ENCODE measurements at places on chromosomes 12 and 14.

DNA sequence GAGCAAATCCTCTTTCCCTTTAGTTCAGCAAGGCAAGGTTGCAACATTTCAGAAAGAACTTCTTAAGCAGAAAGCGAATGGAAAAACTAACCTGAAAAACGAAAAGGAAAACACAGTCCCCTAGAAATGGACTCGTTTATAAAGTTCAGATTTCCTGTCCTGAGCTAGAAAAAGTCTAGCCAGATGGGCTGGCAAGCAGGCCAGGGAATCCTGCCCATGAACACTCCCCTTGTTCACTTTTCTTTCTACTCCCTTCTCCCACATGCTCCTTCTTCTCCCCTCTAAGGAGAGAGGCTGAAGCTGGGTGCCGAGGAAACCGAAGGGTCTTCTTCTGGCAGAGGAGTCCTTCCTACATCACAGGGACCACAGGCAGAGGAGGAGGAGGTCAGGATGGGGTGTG lies 27.1 kb downstream of the LTBP2 start:
- no peak for DNase-seq

DNA sequence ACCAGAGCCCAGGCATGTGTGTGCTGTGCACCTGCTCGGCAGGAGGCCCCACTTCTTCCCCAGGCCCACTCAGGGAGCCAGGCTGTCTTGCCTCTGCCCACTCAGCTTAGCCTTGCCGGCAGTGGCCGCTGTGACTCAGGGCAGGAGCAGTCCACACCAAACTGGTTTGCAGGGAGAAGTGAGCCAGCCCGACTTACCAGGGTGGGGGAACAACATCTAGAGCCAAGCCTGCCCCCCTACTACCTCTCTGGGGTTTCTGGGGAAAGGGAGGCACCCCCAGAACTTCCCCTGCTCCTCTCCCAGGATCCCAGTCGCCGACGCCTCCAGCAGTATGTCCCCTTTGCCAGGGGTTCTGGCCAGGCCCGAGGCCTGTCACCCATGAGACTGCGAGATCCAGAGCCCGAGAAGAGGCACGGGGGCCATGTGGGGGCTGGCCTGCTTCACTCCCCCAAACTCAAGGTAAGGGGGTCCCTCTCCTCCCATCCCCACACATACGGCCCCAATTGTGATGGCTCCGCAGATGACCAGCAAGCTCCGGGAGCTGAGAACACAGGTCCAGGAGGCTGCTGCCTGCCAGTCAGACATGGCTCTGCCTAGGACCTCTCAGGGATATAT lies 3.0 kb downstream of the PLEKHG6 start:
- DNase-seq = no peak

- DNase-seq = no peak
Observed at GRCh38 chr12:105228966-105229365, 7.0 kb downstream of the APPL2 start.

GRCh38 chr12:93638095-93638494 lies 39.1 kb upstream of the CRADD start:
- DNase-seq = no peak

DNA sequence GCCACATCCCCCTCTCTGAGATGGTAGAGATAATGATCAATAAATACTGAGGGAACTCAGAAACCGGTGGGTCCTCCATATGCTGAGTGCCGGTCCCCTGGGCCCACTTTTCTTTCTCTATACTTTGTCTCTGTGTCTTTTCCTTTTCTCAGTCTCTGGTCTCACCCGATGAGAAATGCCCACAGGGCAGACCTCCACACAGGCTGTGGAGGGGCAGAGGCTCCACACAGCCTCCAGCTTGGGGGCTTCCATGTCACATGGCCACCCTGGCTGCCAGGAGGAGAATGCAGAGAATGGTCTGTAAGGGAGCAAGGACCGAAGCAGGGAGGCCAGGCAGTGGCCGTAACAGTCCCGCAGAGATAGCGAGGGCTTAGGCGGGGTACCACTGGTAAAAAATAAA lies 105.9 kb downstream of the NTF3 start:
- no peak for DNase-seq
